C1 segment of cervical spinal cord (tissue), 14 donors: ENCODE measurements at places on chromosomes 12 and 14.

DNA sequence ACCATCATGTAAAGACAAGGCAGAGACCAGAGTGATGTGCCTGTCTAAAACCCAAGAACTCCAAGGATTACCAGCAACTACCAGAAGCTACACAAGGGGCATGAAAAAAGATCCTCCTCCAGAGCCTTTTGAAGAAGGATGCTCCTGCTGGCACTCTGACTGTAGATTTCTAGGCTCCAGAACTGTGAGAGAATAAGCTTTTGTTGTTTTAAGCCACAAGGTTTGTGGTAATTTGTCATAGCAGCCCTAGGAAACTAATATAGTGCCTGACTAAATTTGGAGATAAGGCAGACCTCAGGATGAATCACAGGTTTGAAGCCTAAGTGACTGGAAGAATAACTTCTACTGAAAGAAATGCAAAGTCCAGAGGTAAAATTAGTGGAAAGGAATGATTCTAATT, 132.9 kb downstream of the CEP83 start:
- DNase-seq, result no peak

GRCh38 chr12:91982946-91983345, 162.7 kb downstream of the BTG1 start:
- no peak for DNase-seq

GRCh38 chr12:89834676-89835075, 126.0 kb upstream of the ATP2B1 start:
- no peak for DNase-seq

DNA sequence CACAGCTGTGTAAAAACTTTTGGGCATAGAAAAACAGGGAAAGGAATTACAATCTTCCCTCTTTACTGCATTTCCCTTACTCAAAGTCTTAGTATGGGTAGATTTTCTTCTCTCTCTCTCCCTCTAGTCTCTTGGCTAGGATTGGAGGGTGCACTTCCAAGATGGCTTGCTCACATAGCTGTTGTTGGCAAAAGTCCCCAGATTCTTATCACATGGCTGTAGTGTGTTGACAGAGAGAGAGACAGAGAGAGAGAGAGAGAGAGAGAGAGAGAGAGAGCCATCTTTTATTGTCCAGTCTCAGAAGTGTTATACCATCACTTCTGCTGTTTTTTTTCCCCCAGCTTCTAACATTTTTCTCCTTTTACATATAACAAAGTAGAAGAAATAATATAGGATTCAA, 6.3 kb upstream of the OR4E2 start:
- no peak for DNase-seq

- no peak for DNase-seq
Measured at GRCh38 chr14:50762931-50763300, 68.0 kb downstream of the NIN start.

DNA sequence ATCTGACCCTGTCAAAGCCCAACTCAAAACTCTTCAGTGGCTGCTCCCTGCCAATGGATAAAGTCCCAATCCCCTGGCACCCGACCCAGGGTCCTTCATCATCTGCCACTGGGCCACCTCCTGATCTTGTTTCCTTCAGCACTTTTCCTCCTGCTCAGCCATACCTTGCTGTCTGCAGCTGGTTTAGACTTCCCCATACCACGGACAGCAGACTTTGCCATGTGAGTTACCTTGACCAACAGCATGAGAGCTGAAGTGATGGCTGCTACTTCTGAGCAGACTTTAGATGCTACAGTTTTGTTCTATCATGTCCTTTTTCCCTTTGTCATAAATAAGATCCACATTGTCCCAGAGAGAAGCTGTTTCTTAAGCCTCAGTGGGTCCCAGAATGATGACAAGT, 33.3 kb upstream of the STON2 start:
- DNase-seq, result no peak

DNA sequence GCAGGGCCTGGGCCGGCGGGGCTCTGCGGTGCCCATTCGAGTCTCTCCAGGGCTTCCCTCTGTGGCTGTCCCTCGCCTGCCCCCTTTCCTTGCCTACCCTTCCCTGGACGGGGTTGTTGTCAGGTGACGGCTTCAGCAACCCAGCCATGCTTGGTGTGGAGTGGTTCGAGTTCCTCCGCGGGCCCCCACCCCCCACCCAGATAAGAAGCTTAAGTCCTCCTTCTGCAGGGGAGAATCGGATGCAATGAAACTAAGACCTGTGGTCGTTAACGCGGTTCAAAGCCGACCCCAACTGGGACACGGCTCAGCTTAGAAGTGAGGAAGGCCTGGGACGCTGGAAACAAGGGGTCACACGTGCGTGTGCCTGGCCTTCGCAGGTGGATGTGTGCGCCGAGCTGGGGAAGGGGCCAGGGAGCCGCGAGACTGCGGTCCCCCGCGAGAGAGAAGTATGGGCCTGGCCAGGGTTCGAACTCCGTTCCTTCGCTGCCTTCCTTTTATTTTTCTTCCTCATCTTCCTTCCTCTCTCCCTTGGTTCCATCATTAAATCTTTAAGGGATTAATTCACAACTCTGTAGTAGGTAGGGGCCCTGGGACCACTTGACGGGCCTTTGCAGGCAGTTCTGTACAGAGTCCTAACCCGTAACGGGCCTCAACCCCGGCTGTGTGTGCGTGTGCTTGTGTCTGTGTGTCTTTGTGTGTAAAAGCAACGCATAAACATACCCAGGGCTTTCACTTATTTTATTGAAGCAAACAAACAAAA, 3.5 kb downstream of the TTC6 start:
- DNase-seq, result no peak

GRCh38 chr12:113050795-113051194, 5.7 kb upstream of the DTX1 start:
- no peak for DNase-seq

DNA sequence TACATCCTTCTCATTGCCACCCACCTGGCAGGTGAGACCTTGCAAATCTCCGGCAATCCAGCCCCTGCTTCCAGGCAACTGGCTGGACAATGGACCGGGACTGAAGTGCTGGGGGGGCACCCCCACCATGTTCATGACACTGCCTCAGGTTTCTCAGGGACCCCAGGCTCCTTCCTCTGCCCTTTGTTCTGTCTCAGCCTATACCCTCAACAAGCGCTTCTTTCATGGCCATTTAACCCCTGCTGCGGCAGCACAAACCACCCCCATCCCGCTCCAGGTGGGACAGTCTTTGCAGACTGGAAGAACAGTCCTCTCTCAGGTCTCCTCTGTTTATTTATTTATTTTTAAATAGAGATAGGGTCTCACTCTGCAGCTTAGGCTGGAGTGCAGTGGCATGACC, 7.6 kb downstream of the ISM2 start:
- no peak for DNase-seq

- no peak for DNase-seq
Measured at GRCh38 chr12:49818241-49818895, 9.8 kb downstream of the NCKAP5L start.

DNA sequence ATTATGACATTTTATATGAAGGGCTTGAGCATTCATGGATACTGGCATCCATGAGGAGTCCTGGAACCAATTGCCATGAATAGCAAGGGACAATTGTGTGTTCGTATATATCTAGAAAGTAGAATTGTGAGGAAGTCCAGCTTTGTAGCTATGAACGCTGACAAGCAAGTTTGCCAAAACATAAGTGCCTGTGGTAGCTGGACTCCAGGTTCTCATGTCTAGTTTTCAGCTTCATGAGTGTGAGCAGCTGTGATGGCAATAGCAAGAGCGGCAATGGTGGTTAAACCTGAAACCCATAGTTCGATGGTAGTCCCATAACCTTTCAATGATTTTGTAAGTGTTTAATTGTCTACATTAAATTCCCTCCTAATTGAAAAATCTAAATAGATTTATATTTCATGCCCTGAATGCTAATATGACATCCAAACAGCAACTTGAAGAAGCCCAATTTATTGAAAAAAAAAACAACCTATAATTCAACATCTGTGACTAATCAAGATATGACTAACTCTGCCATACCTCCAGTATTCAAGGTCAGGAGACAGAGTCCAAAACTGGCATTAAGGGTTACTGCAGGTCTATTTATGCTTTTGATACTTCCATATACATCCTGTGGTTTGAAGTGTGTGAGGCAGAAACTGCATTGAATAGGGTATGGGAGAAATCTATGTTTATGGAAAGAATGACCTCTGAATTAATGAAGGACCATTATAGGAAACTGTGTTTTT, 50.3 kb upstream of the PCED1B start:
- no peak for DNase-seq

DNA sequence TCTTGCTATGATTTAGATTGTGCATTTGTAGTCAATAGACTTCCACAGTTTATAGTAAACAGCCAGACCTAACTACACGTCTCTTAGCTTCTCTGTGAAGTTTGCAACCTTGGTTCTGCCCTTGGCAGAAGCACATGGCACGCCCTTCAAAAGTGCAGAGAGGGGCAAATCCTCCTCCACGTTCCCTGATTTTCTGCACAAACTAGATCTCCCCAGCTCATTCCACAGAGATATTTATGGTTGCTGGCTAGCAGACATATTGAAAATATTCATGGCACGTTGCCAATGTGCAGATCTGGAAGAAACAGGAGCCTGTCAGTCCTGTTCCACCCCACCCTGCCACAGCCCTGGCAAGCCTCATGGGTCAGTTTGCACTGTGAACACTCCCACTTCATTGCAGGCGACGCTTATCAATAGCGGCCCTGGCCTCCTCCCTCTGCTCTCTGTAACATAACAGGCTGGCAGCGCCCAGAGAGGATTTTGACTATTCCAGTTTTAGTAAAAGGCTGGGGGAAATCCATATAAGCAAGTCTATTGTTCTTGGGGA, 6.5 kb upstream of the LGALS3 start:
- DNase-seq, result no peak

GRCh38 chr12:32131666-32132065, 25.0 kb downstream of the BICD1 start:
- no peak for DNase-seq

DNA sequence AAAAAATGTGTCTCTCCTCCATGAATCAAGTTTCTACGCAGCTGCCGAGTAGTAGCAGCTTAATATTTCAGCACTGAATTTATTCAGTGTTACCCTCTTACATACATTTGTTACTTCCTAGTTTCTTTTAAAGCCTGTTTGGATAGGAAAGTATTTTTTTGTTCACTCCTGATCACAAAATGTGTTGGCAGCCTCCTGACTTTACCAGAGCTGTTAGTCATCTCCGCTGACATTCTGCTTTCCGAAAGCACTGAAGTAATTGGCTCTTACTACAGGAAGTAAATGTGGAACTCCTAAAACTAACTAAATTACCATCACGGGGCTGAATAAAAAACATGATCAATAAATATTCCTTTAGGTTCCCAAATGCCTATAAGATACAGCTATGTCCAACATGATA, 225.5 kb downstream of the EPS8 start:
- DNase-seq, result no peak

DNA sequence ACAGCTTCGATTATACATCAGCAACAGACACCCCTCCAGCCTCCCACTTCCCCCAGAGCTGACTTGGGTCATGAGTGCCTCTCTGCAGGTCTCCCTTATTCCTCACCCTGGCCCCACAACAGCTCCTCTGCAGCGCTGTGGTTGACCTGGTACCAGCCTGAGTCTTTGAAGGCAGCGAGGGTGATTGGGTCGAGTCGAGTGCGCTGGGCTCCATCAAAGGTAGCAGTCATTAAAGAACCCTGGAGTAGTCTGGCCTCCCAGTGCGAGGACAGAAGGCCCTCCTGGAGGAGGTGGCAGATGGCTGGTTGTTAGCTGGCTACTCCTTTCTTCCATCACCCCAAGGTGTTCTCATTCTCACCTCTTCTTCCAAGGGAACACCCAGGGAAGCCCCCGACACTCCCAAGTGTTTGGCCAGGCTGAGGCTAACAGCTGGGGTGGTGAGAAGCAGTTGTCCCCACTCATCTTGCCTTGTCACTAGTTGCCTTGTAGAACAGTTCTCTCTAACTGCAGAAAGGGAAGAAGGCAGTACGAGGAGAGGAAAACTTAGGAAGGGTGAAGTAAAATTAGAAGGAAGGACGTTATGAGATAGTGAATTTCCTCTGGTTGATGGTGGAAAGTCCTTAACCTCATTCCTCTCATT, 2.7 kb downstream of the CIROP start:
- DNase-seq, result no peak

DNA sequence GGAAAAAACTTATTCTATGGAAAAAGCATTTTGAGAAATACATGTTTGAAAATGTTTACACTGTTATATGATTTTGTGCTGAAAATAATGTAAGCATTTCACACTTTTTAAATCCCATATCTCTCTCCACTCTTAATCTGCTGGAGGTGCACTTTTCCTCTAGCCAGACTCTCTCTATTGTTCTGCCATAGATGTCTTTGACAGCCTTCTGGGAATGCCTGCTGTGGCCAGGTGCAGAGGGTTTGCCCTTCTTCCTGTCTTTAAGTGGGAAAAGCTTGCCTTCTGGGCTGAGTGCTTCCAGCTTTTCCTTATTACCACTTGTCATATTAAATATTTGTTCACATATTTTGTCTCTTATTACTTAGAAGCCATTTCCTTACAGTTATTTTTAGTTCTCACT, 60.1 kb upstream of the PPM1H start:
- DNase-seq, result no peak

DNA sequence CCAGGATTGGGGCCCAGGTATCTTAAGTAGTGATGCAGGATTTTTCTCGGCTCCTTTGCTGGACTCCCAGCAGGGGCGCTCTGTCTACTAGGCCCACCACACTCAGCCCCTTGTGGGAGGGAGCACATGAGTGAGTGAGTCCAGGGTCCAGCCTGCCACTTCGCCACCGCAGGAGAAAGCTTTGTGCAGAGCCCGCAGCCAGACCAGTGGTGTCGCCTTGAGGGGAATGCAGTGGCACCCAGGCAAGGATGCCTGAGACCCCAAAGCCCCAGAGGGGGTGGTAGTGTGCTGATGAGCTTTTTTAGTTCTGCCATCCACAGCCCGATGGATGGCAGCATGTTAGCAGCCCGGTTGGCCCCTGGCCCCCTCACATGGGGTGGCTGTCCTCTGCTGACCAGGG, 5.4 kb upstream of the MRPS35 start:
- DNase-seq, result no peak

- DNase-seq, result no peak
Measured at GRCh38 chr12:3261782-3262359, 184.7 kb downstream of the TSPAN9 start.

DNA sequence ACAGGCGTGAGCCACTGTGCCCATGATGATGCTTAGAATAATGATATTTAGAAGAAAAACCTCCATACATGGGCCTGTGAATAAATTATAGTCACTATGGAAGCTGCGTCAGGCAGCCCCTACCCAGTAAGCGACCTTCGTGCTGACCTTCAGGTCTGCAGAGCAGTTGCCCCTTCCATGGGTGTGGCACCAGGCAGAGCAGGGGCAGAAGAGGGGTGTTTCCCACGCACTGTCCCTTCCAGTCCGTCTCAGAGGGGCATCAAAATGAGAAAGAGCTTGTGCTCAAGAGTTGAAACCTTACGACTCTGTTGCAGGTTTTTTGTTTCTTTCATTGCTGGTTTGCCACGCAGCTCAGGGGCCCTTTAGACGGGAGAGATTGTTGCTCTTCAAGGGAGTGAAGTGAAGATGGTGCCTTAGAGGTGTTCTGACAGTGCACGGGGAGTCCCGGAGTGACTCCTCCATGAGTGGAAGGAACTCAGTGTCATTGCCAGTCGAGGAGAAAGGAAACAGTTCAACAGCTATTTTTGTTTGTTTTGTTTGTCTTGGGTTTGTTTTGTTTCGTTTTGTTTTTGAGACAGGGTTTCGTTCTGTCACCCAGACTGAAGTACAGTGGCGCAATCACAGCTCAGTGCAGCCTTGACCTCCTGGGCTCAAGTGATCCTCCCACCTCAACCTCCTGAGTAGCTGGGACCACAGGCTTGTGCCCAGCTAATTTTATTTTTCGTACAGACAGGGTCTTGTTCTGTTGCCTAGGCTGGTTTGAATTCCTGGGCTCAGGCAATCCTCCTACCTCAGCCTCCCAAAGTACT, 13.9 kb downstream of the CKB start:
- no peak for DNase-seq
